Uterus (tissue), 4 donors: ENCODE measurements at places on chromosomes 5 and 9. TPM values are rescaled to one million over a fixed set of nuclear protein-coding genes. Genes with fewer than 3 reads are reported as not detected.

DNA sequence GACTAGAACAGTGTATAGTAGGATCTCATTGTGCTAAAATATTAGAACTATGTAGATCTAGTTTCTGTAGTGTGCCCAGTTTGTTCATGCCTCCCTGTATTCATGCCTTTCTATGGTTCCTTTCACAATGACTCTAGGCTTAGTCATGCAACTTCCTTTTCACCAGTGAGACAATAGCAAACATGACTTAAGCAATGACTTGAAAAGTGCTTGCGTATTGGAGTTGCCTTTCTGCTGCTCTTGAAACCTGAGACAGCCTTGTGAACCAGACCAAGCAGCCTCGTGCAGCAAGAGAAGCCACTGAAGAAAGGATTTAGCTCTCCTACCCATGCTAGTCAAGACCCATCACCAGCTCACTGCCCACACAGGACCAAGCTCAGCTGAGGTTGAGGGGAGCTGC lies 294.5 kb upstream of the TAS2R1 start:
- H3K36me3 ChIP-seq = no peaks in the 10 kb centered on the region
- no peak overlapping the region for H3K4me3 ChIP-seq
- no peak overlapping the region for H3K27ac ChIP-seq

The ADGRV1 gene
- 1.9 TPM for total RNA-seq

GRCh38 chr9:116741086-116741740 lies 54.1 kb downstream of the TRIM32 start:
- no peak for DNase-seq
- no peak overlapping the region for H3K27ac ChIP-seq
- no peaks in the 10 kb centered on the region for H3K27me3 ChIP-seq
- no peaks in the 10 kb centered on the region for H3K4me1 ChIP-seq

DNA sequence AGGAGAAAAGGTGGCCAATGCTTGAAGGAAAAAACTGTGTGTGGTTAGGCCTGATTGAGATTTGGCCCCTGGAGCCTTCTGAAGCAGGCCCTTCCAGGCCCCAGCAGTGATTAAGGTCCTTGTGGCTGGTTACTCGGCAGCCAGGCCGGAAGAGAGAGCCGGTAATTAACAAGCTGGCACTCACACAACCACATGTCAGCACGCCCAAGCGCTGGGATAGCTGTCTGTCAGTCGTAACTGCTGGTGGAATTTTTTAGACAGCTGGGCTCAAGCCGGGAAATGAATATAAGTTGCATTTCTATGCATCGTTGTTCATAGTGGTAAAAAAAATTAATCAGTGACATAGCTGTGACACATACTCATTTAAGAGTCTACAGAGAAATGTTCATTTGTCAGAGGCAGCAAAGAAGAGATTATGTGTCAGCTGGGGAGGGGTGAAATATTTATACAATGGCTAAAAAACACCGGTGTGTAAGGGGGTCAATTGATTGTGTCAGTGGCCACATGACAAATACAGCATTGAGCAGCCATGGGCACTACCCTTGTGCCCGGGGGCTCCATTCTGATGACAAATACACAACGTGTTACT lies 13.7 kb upstream of the ARAP3 start:
- no peaks in the 10 kb centered on the region for H3K36me3 ChIP-seq
- DNase-seq = no peak
- no peaks in the 10 kb centered on the region for H3K27me3 ChIP-seq
- H3K27ac ChIP-seq = no peak overlapping the region
- no peak overlapping the region for H3K4me3 ChIP-seq

The TMEM171 gene
- not detected for total RNA-seq

The ZNF462 gene
- total RNA-seq = 62.4 TPM

DNA sequence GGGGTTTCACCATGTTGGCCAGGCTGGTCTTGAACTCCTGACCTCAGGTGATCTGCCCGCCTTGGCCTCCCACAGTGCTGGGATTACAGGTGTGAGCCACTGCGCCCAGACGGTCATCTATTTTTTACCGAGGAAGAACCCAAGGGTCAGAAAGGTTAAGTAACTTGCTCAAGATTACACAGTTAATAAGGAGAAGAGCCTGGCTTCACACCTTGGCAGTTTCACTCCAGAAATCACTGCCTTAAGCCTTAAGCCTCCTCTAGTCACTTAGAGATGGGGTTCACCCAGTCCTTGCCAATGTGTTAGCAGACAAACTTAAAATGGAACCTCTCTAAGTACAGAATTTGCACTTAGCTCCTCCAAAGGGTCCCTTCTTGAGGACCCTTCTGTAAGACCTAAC lies 116.3 kb downstream of the PTTG1 start:
- H3K36me3 ChIP-seq = no peaks in the 10 kb centered on the region
- H3K27ac ChIP-seq = no peak overlapping the region
- no peaks in the 10 kb centered on the region for H3K27me3 ChIP-seq

The GNA14 gene
- 17.9 TPM for total RNA-seq

- H3K4me3 ChIP-seq = no peak overlapping the region
- no peaks in the 10 kb centered on the region for H3K36me3 ChIP-seq
- no peaks in the 10 kb centered on the region for H3K27me3 ChIP-seq
Measured at GRCh38 chr9:72596451-72597180, 75.2 kb downstream of the TMC1 start.

The RPL37 gene
- total RNA-seq = 59.1 TPM

- H3K27me3 ChIP-seq = no peaks in the 10 kb centered on the region
- H3K27ac ChIP-seq = peak within 1 kb of the TSS; percentile 87
- peak; percentile 96 for DNase-seq
- H3K4me1 ChIP-seq = no peaks in the 10 kb centered on the region
- no peaks in the 10 kb centered on the region for H3K36me3 ChIP-seq
Measured at GRCh38 chr5:179858586-179859427, at the start of gene MRNIP. MRNIP (minus strand) TSS chr5:179858817; CDS start chr5:179858796, 21 bp downstream.

GRCh38 chr5:57069115-57069835 lies 104.6 kb upstream of the GPBP1 start:
- H3K27ac ChIP-seq = no peak overlapping the region
- H3K36me3 ChIP-seq = no peaks in the 10 kb centered on the region
- no peaks in the 10 kb centered on the region for H3K27me3 ChIP-seq
- H3K4me1 ChIP-seq = no peaks in the 10 kb centered on the region

The KCNV2 gene
- not detected for total RNA-seq

DNA sequence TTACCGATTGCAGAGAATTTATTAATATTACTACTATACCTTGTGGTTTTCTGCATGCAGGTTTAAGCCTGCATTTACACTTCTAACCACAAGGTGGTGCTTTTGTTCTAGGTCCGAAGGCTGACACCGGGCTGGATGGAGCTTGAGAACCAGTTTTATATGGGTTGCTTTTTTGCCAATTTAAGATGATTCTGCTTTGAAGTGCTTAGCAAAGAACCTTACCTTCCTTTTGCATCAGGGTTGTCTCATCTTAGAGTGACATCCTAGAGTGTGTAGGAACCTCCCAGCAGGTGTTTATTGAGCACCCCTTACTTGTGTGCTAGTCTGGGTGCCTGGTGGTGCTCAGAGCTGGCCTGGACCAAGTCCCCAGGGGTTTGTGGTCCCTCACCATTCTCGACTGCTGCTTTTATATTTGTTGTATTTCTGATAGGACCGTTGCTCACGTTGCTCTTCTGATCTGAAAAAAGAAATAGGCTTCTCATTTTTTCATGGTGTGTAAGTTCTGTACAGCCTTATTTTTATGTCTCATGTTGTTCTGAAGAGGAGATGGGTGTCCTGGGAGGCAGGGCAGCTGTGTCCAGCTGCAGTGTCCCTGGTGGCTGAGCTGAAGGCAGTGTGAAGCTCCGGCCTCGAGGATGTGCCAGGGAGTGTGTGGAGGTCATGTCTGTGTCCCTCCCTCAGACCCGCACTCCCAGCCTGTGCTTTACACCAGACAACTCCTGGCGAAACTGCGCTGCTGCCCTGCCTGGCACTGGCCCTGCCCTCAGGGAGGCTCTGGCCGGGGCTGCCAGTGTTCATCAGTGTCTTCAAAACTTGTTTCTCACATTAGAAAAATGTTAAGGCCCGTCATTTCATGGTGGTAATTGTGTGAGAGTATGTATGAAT lies 54.3 kb downstream of the EHMT1 start:
- peaks cover 12% of the 10 kb centered on the region for H3K4me1 ChIP-seq
- DNase-seq = peak; percentile 52
- H3K4me3 ChIP-seq = no peak overlapping the region

DNA sequence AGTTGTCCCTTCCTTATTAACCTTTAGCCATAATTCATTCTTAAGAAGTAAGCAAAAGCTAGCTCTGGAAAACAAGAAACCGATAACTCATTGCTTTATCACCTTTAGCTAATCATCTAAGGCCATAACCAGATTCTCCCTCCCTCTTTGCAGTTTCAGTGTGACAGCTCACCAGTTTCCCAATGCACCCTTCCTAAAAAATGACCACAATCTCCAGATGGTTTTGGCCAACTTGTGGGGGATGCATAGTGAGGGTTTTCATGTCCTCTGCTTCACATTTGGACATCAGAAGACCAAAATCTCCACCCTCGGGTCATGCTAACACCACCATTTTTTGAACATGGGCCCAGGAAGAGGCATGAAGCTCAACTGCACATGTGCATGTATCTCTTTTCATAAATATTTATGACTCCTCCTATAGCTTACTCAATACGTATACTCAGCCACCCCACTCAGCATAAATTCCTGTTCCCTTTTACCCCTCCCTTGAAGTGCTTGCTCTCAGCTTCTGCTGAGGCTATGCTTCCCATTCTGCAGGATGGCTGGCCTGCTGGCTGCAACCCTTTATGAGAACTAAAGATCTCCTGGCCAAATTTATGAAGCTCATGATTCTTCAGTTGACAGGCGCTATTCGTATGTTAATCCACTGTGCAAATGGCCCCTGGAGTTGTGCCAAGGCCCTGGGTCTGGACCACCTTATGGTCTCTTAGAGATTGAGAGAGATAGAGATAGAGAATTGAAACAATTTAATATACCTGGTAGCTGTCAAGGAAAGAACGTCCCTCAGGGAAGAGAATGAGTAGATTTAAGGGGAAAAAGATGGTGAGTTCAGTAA lies 14.8 kb downstream of the PPP3R2 start:
- H3K4me3 ChIP-seq = no peak overlapping the region
- no peaks in the 10 kb centered on the region for H3K36me3 ChIP-seq
- DNase-seq = no peak

- no peaks in the 10 kb centered on the region for H3K36me3 ChIP-seq
- H3K27ac ChIP-seq = no peak overlapping the region
- DNase-seq = no peak
- no peaks in the 10 kb centered on the region for H3K4me1 ChIP-seq
Measured at GRCh38 chr9:34001298-34001697, 47.4 kb downstream of the UBAP2 start.

DNA sequence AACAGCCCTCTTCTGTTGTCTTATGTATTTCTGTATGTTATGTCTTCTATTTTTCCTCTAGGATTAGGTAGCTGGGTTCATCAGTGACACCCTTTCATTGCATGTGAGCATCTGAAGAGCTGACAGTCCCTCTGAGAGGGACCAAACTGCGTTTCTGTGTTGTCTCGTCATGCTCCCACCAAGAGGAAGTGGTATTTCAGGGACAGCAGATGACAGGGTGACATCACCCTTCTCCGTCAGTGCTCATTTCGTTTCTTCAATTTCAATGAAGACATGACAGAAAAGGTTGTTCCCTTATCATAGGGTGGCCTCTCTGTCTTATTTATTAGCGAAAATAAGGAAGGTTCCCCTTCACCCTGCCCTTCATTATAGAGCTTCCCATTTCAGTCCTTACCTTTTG lies 225.9 kb upstream of the NR4A3 start:
- H3K4me3 ChIP-seq = no peak overlapping the region
- H3K36me3 ChIP-seq = no peaks in the 10 kb centered on the region
- no peaks in the 10 kb centered on the region for H3K27me3 ChIP-seq
- no peak overlapping the region for H3K27ac ChIP-seq
- DNase-seq = no peak
- H3K4me1 ChIP-seq = no peaks in the 10 kb centered on the region

- peak; percentile 21 for DNase-seq
- H3K36me3 ChIP-seq = no peaks in the 10 kb centered on the region
- no peaks in the 10 kb centered on the region for H3K4me1 ChIP-seq
- H3K27me3 ChIP-seq = no peaks in the 10 kb centered on the region
Measured at GRCh38 chr5:56384186-56384585, 151.1 kb upstream of the ANKRD55 start.

The CDK7 gene
- 35.3 TPM for total RNA-seq

The SHC3 gene
- total RNA-seq = 2.2 TPM

The ANKRD31 gene
- 0.67 TPM for total RNA-seq

The PPP2CA gene
- total RNA-seq = 199 TPM

The TSSK1B gene
- total RNA-seq = not detected

- no peaks in the 10 kb centered on the region for H3K4me1 ChIP-seq
- no peak for DNase-seq
- H3K36me3 ChIP-seq = no peaks in the 10 kb centered on the region
- no peaks in the 10 kb centered on the region for H3K27me3 ChIP-seq
Measured at GRCh38 chr9:134185536-134186011, 21.2 kb upstream of the RNU6ATAC start.

- DNase-seq = no peak
- H3K36me3 ChIP-seq = no peaks in the 10 kb centered on the region
- no peak overlapping the region for H3K4me3 ChIP-seq
- H3K4me1 ChIP-seq = no peaks in the 10 kb centered on the region
- no peak overlapping the region for H3K27ac ChIP-seq
Measured at GRCh38 chr5:154202379-154203260, 12.1 kb downstream of the GALNT10 start.

DNA sequence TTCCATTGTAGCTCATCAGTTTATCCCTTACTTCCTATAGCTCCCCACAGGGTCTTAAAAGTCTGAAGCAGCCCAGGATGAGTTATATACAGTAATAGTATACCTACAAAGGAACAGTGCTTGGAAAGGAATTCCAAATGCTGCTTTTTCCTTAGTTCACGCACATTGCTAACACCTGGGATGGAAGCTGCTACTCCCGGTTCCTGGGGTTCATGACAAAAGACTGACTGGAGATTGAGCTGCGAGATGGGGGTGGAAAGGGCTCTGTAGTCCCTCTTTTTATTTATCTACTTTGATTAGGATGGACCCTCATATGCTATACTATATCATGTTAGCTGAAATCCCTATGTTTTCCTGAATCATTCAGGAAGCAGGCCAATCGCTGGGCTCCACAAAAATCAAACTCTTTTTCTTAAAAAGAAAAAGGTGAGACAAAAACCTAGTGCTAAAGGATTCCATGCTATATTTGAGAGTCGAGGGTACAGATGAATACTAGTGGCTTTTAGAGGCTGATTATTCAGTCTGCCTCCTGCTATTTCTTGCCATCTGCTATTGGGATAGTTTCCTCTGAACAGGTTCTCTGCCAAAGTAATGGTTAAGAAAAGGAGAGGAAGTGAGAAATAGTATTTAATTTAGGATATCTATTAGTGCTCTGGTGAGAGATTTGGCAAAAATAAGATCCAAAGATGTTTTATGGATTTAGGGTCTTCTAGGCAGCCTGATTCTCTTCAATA lies 81.2 kb downstream of the MRPS27 start:
- no peak for DNase-seq
- no peaks in the 10 kb centered on the region for H3K27me3 ChIP-seq
- no peaks in the 10 kb centered on the region for H3K36me3 ChIP-seq
- H3K4me3 ChIP-seq = no peak overlapping the region
- H3K4me1 ChIP-seq = peaks cover 7% of the 10 kb centered on the region
